ENCODE measurements at places on chromosomes 12 and 14.

DNA sequence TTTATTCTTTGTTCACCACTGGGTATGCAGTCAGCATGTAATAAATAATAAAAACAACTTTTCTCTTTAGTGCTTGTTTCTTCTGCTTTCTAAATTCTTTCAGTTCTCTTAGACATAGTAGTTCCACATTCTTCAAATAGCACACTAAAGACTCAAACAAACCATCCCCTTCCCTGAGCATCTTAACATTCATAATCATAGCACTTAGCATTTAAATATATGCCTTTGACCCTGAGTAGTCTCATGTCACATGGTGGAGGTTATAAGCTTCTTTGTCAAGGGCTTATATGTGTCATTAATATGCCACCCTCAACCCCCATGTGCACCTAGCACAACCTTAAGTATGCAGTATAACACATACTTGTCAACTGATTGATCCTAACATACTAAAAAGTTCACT, 212.7 kb downstream of the PHLDA1 start:
- DNase-seq: no peak

DNA sequence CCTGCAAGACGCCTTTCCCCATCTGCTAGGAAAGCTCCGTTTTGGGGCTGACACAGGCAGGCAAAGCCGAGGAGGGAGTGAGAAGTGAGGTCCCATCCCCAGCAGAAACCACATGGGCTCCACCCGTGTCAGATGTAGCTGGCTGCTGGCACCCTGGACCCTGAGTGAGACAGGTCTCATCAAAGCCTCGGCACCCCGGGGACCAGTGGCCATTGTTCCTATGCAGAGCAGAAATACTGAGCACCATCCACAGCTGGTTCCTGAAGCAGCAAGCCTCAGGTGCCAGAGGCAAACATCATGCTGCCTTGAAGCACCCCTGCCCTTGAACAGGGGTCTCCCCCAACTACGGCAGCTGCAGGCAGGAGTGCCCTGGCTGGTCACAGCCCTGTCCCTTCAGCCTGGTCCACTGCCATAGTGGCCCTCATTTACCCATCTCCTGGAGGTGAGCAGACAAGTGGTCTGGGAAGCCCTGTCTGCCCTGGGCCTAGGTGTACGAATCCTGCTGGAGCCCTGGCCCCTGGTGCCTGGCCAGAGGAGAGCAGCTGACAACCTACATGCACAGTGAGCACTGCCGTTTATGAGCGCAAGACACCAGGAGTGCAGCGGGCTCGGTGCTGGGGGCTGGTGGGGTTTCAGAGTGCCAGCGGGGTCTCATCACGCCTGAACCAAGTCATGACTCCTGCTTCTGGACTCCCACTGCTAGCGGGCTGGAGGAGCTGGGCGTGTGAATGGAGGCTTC, 289.8 kb upstream of the RTL1 start:
- DNase-seq: no peak

DNA sequence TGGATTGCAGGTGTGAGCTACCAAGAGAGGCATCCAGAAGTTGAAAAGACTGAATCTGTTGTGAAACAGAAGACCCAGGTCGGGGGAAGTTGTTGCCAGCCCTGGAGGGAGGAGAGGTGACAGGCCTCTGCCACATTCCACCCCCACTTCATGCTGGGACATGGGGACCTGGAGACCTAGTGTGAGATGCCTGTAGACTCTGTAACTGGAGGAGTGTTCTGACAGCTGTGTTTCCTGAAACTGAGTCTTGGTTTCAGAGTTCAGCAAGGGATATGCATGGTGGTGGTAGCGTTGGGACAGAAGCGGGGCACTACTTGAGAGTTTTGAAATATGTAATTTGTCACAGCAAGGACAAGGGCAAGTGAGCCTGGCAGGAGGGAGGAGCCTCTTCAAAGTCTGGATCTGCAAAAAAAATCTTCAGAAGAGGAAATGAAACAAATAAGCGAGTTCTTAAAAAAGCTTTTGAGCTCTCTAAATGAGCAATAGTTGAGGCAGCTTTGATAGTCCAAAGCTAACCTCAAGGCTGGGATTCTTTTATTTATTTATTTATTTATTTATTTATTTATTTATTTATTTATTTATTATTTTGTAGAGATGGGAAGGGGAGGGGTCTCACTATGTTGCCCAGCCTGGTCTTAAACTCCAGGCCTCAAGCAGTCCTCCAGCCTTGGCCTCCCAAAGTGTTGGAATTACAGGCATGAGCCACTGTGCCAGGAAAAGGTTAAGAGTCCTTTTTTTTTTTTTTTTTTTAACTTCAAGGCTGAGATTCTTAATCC, 58.9 kb upstream of the EEA1 start:
- DNase-seq: peak; percentile 35

DNA sequence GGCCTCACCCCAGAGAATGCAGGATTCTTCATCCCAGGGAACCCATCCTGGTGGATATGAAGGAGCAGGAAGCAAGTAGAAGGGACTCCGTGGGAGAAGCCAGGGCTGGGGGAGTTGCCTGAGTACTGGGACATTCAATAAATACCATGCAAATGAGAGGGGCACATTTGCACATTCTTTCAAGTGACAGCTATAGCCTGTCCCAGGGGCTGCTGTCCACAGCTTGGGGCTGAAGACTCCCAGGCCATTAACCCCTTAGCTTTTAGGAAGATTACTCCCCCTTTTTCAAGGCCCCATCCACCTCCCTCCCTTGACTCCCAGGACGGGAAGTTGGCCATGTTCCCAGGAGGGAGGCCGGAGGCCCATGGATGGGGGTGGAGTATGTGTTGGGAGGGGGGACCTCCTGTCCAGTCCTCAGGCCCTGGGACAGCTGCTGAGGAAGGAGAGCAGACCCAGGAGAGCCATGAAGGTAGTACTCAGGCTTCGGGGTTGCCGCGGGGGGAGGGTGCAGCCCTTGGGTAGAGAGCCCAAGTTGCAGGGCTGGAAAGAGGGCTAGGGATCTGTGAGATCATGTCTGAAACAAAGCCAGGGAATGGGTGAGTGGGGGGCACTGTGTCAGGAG, 974 bp upstream of the TNS2 start:
- DNase-seq: no peak

DNA sequence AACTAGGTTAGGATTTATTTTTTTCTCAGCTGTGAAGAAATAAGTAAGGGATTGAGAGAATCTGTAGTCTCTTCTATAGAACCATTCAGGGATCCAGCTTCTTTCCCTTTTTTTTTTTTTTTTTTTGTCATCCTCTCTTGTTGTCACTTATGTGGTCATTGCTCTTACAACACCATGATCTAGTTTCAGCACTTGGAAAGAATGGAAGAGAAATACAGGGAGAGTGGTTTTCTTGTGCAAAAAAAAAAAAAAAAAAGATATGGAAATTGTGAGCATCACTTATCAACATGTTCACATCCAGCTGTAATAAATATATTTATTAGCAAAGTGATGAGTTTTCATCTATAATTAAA, 599.3 kb downstream of the SLC6A15 start:
- no peak for DNase-seq

GRCh38 chr14:23447361-23448350, 12.2 kb upstream of the MYH7 start:
- no peak for DNase-seq

DNA sequence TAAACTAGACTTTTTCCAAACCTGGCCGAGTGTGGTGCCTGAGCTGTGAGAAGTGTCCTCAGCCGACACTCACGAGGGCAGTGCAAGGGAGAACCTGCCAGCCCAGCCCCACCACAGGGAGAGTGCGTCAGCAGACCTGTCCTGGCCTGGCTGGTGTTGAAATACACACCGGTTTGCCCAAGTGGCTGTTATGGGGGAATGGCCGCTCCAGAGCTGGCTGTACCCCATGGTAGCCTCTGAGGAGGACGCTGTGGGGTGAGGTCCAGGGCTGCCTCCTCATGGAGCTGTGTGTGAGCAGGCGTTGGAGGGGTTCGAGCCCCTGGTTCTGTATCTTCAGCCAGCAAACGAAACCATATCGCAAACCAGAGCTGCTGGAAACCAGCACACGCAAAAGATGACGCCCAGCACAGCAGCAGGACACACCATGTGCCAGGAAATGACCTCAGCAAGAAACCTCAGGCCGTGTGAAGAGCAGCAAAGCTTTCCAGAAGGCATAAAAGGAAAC, 9.4 kb downstream of the ANKRD9 start:
- DNase-seq: no peak

GRCh38 chr12:124374567-124374966, 79.7 kb downstream of the RFLNA start:
- no peak for DNase-seq

DNA sequence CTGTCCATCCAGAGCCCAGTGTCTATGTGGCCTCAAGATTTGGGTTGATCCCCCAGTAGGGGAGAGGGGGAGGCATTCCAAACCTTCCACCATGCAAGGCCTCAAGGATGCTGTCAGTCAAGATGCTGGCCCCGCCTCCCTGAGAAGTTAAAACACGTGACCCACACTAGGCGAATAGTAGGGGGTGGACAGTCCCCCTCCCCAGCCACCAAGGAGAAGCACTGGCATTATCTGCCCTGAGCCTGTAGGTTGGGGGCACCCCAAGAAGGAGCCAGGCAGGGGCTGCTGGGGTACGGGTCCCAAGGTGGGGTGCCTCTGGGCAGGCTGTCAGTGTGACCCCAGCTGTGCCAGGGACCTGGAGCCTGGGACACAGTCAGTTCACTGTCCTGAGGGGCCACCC, 2.3 kb downstream of the SLC25A29 start:
- no peak for DNase-seq
